ENCODE measurements at places on chromosomes 3 and 15.

- DNase-seq = no peak
These were observed 31.7 kb downstream of the GPR149 start for GRCh38 chr3:154398084-154398967.

GRCh38 chr3:46705751-46706552 is 4.8 kb downstream of the TMIE start:
- no peak for DNase-seq

- no peak for DNase-seq
These were observed 1209.9 kb downstream of the NSUN3 start for GRCh38 chr3:95272781-95273180.

- DNase-seq = no peak
These were observed 105.5 kb upstream of the LRRFIP2 start for GRCh38 chr3:37279856-37280255.

GRCh38 chr3:53740956-53741355 is 105.3 kb downstream of the CHDH start:
- DNase-seq = no peak

DNA sequence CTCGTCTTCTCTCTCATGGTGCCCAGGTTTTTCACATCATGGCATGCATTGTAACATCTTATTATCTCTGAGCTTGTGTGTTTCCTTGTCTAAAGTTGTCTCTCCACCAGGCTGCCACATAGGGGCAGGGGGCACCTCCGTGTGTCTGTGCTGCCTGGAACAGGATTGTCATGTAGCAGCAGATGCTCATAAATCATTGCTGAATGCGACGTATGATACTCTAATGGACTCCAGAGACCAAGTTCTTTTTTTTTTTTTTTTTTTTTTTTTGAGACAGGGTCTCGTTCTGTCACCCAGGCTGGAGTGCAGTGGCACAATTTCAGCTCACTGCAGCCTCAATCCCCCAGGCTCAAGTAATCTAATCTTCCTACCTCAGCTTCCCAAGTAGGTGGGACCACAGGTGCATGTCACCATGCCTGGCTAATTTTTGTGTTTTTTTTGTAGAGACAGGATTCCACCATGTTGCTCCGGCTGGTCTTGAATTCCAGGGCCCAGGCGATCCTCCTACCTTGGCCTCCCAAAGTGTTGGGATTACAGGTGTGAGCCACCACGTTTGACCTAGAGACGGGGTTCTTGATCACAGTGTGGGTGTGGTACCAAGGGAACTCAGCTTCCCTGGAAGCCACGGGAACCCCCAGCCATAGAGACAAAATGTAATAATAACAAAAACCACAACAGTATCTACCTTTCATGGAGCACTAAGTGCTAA is 4.7 kb upstream of the DNASE1L3 start:
- DNase-seq = no peak

All from epithelial cell of prostate (primary cell).